ENCODE measurements at places on chromosomes 7 and 10. TPM values are rescaled to one million over a fixed set of nuclear protein-coding genes. Genes with fewer than 3 reads are reported as not detected.

GRCh38 chr10:69348816-69349541 is 67.7 kb downstream of the TACR2 start:
- no peaks in the 10 kb centered on the region for H3K4me1 ChIP-seq
- H3K4me3 ChIP-seq: no peak overlapping the region
- peak overlapping the region; percentile 4 for H3K27ac ChIP-seq
- no peaks in the 10 kb centered on the region for H3K27me3 ChIP-seq

DNA sequence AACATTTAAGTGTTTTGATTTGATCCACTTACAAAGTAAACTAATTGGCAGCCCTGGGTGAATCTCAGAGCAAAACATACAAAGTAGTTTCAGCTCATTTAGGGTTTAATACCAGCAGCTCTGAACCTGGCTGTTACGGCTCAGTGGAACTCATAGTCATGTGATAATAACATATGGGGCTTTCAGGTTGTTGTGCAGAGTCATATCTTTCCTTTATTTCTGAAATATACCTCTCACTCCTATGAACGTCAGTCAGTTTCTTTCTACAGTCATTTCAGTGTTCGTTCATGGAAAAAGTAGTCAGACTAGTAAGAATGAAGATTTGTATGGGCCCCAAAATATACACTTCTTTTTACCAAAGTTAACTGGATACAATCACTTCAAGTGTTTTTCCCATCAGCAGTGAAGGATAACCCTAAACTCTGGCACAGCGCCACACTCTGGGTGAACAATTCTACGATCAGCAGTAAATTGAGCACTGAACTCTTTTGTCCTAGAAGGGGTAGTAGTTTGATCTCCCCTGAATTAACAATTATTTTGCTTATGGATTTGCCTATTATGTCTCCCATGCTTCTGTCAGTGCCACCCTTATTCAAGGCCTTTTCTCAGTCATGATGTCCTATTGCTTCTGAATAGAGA is 218.6 kb downstream of the THSD7A start:
- no peaks in the 10 kb centered on the region for H3K36me3 ChIP-seq
- no peaks in the 10 kb centered on the region for H3K27me3 ChIP-seq
- no peaks in the 10 kb centered on the region for H3K4me1 ChIP-seq
- no peak overlapping the region for H3K4me3 ChIP-seq
- no peak for DNase-seq
- no peak overlapping the region for H3K27ac ChIP-seq

DNA sequence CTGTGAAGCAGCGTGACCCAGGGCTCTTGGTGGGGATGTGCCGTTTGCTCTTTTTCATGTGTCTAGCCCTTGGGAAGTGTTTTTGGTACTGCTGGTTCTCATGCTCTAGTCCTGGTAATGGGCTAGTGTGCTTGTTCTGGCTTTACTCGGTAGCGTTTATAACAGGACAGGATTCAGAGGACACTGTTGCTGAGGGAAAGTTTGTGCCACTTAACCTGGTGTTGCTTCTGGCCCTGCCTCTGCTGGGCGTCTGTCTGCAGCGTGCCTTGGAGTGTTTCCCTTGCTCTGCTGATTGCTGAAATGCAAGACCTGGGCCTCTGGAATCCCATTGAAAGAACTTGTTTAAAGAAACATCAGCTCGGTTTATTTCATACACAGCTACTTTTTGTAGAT is 35.0 kb downstream of the INPP5A start:
- DNase-seq: no peak
- no peaks in the 10 kb centered on the region for H3K27me3 ChIP-seq
- H3K36me3 ChIP-seq: no peaks in the 10 kb centered on the region
- H3K4me3 ChIP-seq: no peak overlapping the region
- H3K4me1 ChIP-seq: peaks cover 21% of the 10 kb centered on the region

- no peaks in the 10 kb centered on the region for H3K27me3 ChIP-seq
- no peaks in the 10 kb centered on the region for H3K4me1 ChIP-seq
- H3K27ac ChIP-seq: no peak overlapping the region
Observed at GRCh38 chr7:18890134-18890533, 227.3 kb downstream of the TWIST1 start.

PDK4 gene
- 46.4 TPM for total RNA-seq

ASB15 gene
- not detected for total RNA-seq

OPALIN gene
- total RNA-seq: not detected

STAMBPL1 gene
- total RNA-seq: 0.66 TPM

MORN4 gene
- 0.97 TPM for total RNA-seq
